ENCODE measurements at places on chromosomes 6 and 20.

GRCh38 chr20:11137688-11138087, 463.9 kb upstream of the JAG1 start:
- DNase-seq, result no peak

GRCh38 chr6:73528897-73529296, 8.1 kb upstream of the EEF1A1 start:
- no peak for DNase-seq

- no peak for DNase-seq
Observed at GRCh38 chr20:49938173-49939163, 2.3 kb downstream of the RNF114 start.

GRCh38 chr6:62740596-62740995, 454.6 kb upstream of the KHDRBS2 start:
- DNase-seq, result no peak
